ENCODE measurements at places on chromosomes 6 and 20.

GRCh38 chr6:35011096-35012041, 122.3 kb downstream of the ANKS1A start:
- DNase-seq, result no peak

DNA sequence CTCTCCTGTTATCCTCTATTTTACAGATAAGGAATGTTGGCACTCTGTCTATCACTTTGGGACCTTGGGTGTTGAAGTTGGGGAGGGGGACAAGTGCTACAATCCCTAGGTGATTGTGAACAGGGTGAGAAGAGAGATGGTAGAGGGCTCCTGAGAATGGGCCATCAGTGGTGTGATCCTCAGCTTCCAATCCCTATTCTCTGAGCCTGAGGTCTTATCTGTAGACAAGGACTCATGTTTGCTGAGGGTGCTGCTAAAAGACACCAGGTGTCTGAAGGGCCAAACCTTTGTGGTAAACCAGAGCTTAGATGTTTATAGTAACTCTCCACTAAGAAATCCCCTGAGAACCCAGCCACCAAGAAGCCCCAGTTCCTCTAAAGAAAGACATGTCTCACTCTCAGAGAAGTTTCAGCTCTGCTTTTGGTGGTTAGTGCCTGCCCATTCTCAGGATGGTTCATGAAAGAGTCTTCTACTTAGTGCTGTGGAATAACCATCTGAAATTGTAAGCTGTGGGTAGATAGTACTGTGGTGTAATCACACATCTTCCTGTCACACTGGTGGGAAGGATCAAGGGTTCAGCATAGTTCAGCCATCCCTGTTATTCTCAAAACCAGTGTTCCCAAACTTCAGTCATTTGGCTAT, 58.2 kb upstream of the IL20RA start:
- no peak for DNase-seq

DNA sequence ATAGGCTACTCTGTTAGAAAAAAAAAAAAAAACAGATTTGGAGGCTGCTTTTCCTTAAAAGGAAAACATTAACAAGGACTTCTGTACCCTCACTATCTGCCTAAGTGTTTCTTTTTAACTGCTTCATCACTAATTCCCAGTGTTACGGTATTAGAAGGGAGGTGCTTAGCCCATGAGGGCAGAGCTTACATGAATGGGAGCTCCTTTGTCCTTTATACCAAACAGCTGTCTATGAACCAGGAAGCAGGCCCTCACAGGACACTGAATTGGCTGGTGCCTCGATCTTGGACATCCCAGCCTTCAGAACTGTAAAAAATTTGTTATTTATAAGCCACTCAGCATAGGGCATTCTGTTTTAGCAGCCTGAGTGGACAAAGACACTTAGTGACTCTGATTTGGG, 215.6 kb upstream of the NRSN1 start:
- DNase-seq, result no peak

GRCh38 chr6:109893606-109894005, 84.5 kb upstream of the GPR6 start:
- no peak for DNase-seq

DNA sequence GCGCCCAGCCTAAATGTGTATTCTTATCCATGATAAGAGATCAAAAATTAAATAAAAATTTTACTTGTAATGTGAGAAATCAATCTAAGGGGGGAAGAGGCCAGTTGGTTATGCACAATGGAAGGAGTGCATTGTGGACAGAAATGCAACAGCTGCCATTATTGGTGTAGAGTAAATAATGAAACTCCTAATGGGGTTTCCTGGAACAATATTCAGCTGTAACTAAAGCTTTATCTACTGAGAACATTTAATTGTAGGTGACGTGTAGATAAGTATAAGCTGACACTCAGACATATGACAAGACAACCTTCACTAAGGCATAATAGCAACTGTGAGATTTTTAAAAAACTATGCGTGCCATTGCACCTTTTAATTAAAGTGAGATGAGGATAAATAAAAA, 71.4 kb downstream of the CEP57L1 start:
- no peak for DNase-seq

- DNase-seq, result peak; percentile 66
These were observed 11.9 kb upstream of the CPNE5 start for GRCh38 chr6:36851149-36851614.

DNA sequence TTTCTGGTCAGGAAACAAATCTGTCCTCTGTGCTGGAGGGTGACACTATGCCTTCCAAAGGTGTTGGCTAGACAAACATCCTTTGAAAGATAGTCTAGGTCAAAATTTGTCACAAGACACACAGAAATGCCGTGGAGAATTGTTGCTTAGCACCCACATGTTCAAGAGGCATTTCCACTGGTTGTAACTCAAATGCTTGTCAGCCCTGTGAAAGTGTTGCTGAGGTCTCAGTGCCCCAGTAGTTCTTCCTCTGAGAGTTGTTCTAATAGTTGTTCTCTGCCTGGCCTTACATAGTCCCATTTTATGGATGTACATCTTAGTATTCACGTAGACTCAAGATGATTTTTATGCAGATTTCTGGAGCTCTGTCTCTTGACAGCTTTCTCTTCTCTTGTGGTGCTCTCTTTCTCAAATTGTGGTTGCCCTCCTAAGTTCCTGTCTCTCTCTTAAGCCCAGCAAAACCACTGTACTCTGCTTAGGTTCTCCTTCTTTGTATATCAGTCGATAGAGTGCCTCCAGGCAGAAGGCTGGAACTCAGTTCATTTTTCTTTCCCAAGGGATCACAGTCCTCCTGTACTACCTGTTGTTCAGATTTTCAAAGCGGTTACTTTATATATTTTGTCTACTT, 39.5 kb upstream of the REV3L start:
- DNase-seq, result no peak

DNA sequence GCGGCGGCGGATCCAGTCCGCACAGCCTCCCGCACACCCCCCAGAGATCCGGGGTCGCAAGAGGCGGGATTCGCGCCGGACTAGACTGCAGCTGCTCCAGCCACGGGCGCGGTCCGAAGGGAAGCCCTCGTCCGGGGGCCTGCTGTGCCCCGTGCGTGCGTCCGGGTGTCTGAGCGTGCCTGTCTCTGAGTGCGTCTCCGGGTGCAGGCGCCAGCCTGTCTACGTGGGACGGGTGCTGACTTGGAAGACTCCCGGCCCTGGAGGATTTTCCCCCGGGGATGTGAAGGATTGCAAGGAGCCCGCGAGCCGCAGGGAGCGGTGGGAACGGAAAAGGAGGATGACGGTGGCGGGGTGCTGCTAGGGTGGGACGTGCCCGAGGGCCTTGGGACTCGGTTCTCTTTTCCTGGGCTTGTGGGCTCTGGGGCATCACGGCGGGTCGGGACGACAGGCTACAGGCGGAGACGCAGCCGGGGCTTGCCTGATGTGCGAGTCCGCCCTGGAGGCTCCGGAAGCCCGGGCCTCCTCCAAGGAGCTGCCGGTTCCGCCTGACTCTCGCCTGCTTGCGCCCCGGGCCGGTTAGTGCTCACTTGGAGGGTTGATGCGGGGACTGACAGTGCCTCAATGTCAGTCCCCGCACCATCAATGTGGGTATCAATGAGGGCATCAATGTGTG, 5.7 kb downstream of the MAFB start:
- DNase-seq, result peak; percentile 42

DNA sequence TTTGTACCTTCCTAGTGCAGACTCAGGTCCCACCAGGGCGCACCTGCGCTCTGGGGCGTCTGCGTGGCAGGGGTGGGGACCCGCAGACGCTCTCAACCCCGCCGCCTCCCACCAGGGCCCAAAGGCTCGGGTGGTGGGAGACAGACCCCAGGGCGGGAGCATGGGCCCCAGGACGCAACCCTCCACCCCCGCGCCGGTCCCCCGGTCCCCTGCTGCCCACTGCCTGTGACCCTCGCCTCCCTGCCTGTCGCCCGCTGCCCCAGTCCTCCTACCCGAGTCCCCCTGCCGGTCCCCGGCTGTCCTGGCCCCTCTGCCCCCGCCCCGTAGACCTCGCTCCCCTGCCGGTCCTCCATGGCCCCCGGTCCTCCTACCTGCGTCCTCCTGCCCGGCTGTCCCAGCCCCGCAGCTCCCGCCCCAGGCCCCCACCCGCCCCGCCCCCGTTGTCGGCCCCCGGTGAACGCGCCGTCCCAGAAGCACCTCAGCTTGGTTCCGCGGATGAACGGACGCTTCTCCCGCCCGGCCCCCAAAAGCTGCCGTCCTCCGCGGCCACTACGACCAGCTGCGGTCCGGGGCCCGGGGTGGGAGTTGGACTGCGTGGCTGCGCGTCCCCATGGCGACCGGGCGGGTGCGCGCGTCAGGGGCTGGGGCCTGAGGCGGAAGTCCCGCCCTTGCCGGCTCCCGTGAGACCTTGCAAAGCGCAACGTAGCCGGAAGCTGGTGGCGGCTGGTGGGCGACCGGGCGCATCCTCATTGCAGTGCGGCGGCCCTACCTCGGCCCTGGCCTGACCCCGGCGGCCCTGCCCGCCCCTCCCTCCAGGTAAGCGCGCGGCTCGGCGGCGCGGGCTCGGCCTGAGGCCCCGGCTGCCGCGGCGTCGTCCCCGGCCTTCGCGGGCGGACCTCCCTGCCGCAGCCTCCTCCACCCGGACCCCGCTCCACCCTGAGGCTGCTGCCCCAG, at the start of gene ARFGAP1:
Gene ARFGAP1 (plus strand): TSS at position 709 of the 954 bp plus-strand sequence. CDS start 2,768 bp downstream, outside the sequence.
- DNase-seq, result peak; percentile 99
